Fibroblast of upper back skin (primary cell): ENCODE measurements at places on chromosomes 2 and 18.

DNA sequence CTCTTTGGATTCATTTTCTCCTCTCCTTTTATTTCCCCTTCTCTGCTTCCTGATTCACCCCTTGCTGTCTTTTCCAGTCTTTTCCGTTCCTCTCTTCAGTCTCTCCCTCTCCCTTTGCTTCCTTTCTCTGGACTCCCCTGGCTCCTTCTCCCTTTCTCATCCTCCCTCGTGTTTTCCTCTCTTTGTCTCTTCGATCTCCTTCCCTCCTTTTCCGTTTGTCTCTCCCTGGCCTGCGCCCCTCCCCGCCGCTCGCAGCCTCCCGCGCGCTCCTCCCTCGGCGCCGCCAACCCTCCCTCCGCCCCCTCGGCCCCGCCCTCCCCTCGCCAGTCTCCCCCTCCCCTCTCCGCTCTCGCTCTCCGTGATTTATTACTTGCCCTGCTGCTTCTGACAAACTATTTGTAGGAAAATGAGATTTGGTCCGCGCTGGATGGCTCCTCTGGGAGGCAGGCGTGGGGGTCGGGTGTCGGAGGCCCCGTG is 46.0 kb upstream of the PAX8 start:
- DNase-seq, result peak; percentile 82

GRCh38 chr2:48707466-48707865 is 48.1 kb downstream of the LHCGR start:
- DNase-seq, result no peak

DNA sequence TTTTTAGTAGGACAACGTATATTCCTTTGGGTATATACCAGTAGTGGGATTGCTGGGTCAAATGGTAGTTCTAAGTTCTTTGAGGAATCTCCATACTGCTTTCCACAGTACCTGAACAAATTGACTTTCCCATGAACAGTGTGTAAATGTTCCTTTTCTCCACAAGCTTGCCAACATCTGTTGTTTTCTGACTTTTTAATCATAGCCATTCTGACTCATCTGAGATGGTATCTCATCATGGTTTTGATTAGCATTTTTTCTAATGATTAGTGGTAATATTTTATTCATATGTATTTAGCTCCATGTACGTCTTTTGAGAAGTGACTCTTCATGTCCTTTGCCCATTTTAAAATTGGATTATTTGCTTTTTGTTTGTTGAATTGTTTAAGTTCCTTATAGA is 58.4 kb upstream of the CERS6 start:
- DNase-seq, result no peak

GRCh38 chr18:29188760-29189159 is 1011.8 kb upstream of the CDH2 start:
- DNase-seq, result no peak

DNA sequence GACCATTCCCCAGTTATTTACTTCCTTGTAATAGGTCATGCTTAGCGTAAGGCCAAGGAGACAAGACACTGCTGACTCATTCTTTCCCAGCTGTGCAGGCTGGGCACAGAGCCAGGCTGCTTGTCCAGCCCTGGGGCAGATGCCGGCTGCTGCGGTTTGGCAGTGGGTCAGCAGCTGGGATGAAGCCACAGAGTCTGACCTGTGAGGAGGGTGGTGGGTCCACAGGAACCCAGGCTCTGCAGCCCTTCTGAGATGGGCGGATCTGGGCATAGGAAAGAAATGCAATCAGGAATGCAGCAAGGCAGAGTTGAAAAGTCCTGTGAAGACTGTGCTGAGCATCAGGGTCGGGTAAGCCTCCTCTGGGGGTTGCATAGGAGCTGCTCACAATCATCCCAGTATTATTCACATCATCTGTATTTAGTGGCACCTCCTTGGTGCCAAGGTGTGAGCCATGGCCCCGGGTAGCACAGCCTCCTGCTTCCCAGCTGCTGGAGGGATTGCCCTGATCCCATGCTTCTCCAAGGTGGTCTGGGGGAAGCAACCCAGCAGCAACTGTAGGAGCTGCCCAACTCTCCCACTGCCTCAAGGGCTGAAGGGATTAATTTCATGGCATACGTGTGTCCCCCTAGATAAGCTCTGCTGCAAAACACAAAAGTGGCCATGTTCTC is 139.0 kb downstream of the DDX1 start:
- DNase-seq, result peak; percentile 93

- DNase-seq, result peak; percentile 96
Observed at GRCh38 chr2:179454443-179455171, 190.0 kb upstream of the SESTD1 start.

DNA sequence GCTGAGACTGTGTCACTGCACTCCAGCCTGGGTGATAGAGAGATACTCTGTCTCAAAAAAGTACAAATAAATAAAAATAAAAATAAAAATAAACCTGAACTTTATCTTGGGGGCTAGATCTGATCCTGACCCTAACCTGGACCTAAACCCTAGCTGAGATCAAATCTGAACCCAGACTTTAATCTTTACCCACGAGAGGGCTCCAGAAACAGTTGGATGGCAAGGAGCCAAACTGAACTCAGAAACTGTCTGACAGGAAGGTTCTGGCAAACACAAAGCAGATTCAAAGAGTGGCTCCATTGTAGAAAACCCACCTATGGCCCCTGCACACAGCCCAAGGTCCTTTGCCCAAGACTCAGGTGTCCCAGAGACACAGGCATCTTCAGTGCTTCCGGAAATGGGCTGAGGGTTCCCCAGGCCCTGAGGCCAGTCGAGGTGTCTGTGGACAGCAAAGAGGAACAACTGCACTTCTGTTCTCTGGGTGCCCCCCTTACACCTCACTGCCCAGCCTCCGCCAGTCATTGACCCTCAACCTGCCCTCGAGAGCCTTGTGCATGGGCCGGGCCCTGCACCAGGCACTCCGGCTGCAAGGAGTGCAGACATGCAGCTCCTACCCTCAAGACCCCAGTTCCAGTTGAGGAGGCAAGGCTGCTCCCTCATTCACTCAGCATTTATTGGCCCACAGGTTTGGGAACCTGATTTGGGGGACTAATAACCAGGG is 95.2 kb downstream of the TFCP2L1 start:
- DNase-seq, result no peak

GRCh38 chr2:40353231-40353630 is 98.7 kb downstream of the SLC8A1 start:
- no peak for DNase-seq

- peak; percentile 70 for DNase-seq
Observed at GRCh38 chr2:226611944-226612318, 187.7 kb downstream of the IRS1 start.

GRCh38 chr18:44771956-44772917 is 91.5 kb downstream of the SETBP1 start:
- peak; percentile 11 for DNase-seq

DNA sequence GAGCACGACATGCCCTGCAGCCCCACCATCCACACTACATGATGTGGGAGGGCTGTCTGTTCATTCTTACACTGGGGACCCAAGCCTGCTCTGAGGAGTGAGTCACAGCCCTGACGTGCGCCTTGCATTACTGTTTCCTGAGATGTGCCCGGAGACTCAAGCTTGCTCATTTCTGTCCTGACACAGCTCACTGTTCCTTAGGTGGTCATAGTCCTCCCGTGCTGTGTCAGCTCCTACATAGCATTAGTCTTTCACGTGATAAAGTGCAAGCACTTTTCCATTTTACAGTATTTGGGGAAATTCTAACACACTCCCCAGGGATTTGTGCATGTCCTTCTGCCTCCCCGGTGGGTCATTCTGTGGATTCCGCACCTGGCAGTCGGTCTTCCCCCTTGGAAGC is 46.2 kb upstream of the TRIM43B start:
- peak; percentile 48 for DNase-seq

GRCh38 chr2:86052676-86053075 is 53.0 kb downstream of the POLR1A start:
- DNase-seq, result no peak

GRCh38 chr2:197152451-197153228 is 157.9 kb downstream of the ANKRD44 start:
- peak; percentile 47 for DNase-seq

GRCh38 chr18:67876871-67877270 is 360.4 kb upstream of the DSEL start:
- DNase-seq, result no peak

GRCh38 chr2:10654069-10654468 is 35.7 kb downstream of the NOL10 start:
- peak; percentile 36 for DNase-seq

DNA sequence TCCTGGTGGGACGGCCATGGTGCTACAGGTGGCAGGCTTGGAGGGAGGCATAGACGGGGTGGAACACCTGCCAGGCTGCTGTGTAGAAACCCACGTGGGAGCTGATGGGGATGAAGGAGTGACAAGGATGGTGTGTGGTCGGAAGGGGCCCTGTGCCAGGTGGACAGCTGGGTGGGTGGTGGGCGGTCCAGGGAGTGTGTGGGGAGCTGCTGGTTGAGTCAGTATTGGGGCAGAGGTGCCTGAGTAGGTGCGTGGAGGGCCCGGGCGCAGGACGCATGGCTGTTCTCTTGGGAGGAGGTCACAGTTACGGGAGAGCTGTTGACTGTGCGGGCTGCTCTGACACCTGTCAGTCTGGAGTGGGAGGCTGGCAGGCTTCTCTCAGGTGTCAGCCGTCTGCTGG is 12.6 kb upstream of the D2HGDH start:
- DNase-seq, result no peak

GRCh38 chr2:95385570-95385984 is 16.9 kb upstream of the FAHD2A start:
- DNase-seq, result no peak

DNA sequence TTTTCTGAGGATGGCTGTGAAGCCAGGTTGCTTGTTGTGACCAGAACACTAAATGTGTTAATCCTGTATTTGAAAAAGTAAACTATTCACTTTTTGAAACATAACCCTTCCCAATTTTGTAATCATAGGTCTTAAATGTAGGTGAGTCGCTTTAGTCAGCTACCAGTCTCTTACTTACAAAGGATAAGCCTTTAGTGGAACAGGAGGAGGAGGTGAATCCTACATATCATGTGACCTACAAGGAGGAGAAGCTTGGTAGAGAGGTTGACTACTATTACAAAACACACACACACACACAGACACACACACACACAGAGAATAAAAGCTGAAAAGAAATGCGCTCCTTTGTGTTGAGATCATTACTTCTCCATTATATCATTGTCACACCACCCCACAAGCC is 59.9 kb upstream of the SPAG16 start:
- no peak for DNase-seq

- no peak for DNase-seq
Observed at GRCh38 chr2:121136323-121136722, 148.7 kb downstream of the TFCP2L1 start.

- DNase-seq, result no peak
Observed at GRCh38 chr2:161206471-161207032, 46.3 kb downstream of the TANK start.

- DNase-seq, result peak; percentile 15
Observed at GRCh38 chr2:178747767-178748166, 59.5 kb downstream of the TTN start.

DNA sequence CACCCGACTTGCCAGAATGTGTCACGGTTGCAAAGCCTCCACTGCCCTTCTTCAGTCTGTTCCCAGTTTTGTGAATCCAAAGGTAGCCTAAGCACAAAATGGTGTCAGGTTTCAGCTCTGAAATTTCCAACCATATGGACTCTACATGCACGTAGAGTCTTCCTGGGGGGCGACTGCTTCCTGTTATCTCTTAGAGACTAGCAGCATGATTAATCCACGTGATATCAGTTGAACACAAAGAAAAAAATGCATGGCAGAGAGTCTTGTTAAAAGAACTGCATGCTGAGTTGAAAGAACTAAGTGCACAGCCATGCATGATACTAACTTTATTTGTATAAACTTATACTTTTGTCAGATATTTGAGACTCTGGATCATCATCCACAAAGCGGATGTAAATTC is 404.4 kb downstream of the SOCS6 start:
- DNase-seq, result peak; percentile 68

DNA sequence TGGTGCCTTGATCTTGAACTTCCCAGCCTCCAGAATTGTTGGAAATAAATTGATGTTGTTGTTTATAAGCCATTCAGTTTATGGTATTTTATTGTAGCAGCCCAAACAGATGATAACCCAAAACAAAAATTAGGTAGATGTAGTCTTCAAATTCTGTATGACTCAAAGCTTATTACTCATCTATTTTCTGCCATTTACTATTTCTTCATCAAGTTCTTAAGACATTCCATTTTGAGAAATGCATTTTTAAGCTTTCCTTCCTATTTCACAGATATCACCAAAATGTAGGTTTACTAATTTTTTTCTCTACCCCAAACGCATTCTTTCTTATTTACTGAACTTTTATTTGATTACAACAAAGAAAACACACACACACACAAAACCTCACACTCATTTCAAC is 148.2 kb downstream of the RND3 start:
- DNase-seq, result peak; percentile 16

- DNase-seq, result no peak
Observed at GRCh38 chr2:2892378-2892777, 485.2 kb downstream of the EIPR1 start.

DNA sequence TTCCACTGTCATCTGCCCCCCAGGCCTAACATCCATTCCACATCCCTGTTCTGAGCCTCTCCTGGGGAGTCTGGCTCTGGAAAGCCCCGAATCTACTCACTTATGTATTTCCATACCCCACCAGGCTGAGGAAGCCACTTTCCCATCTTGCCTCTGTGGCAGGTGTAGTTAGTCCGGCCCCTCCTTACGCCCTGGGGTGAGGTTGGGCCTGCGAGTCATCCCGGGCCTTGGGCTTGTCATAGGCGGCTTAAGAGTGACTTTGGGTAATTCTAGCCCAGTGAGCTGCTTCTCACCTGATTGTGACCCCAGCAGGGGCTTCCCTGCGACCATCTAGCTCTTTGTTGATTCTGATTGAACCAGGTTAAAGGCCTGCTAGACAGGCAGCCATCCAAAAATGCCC is 21.1 kb downstream of the PCARE start:
- no peak for DNase-seq

- no peak for DNase-seq
Observed at GRCh38 chr2:161980976-161981375, 93.0 kb downstream of the DPP4 start.

DNA sequence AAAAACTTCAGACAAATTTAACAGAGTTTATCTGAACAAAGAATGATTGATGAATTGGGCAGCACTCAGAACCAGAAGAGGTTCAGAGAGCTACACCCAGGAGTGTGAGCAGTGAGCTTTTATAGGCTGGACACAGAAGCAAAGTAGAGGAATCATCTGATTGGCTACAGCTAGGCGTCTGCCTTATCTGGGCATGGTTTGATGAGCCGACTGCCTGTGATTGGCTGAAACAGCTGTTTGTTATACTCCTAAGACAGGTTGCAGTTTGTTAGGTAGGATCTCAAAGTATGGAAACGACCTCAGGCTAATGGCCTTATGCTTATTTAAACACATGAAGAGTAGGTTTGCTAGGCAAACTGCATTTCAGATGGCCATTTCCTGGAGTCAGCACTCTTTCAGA is 188.9 kb downstream of the MYO1B start:
- no peak for DNase-seq

- peak; percentile 52 for DNase-seq
Observed at GRCh38 chr2:74532222-74532621, 2.5 kb downstream of the HTRA2 start.

GRCh38 chr2:207515671-207516070 is 14.1 kb upstream of the CREB1 start:
- no peak for DNase-seq

- no peak for DNase-seq
Observed at GRCh38 chr18:43507842-43508481, 230.7 kb upstream of the SYT4 start.
